Natural killer cell (primary cell): ENCODE measurements at places on chromosomes 3 and 15.
A peak's percentile ranks its signal among the peaks of the same experiment; 100 is the strongest.

DNA sequence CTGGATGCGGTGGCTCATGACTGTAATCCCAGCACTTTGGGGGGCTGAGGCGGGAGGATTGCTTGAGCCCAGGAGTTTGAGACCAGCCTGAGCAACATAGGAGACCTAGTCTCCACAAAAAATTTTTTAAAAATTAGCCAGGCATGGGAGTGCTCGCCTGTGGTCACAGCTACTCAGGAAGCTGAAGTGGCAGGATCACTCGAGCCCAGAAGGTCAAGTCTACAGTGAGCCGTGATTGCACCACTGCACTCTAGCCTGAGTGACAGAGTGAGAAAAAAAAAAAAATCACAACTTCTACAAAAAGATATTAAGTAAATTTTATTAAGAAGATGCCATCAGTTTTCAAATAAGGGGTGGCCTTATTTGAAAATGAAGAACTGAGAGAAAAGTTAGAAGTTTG is 11.9 kb upstream of the PLA2G4D start:
- DNase-seq: no peak

DNA sequence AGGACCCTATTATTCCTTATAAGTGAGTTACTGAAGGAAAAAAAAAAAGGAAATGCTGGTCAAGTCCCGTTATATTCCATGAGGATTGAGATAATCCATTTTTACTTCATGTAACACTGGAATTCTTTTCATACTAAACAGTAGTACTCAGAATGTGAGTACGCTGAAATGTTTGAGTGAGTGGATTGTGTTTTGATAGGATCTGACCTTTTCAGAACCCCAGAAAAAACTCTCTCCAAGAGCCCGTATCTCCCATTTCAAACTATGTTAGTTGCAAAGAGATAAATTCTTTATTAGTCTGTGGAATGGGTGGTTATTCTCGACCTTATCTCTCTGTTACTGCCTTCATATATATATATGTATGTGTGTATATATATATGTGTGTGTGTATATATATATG is 2.5 kb upstream of the LPP start:
- DNase-seq: no peak

DNA sequence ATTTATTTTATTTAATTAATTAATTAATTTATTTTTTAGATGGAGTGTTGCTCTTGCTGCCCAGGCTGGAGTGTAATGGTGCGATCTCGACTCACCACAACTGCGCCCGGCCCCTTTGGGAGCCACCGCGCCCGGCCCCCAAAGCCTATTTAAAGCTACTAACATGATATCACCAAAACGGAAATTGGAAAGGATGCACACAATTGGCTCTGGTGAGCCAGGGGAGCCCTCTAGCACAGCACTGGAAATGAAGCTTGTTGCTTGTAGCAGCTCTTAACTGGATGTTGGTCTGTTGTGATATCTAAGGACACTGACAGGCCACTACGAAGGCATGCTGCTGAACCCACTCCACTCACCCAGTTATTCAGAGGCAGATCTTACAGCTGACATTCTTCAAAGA is 104.5 kb downstream of the IGF2BP2 start:
- no peak for DNase-seq

- DNase-seq: no peak
Measured at GRCh38 chr3:21544076-21544462, 206.9 kb downstream of the ZNF385D start.

- DNase-seq: no peak
Measured at GRCh38 chr3:112297714-112298113, 3.7 kb upstream of the SLC9C1 start.

- DNase-seq: no peak
Measured at GRCh38 chr15:88736204-88736603, 67.0 kb upstream of the ACAN start.

DNA sequence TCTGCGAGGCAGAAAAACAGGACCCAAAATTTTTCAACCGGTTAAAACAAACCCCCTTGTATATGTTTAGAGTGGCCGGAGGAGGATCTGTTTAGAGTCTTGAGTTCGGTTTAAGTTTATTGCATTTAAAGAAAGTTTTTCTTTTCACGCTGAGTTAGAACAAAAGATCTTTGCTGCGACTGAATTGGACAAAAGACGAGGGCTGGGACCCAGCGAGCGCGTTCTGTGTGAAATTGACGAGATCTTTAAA is 9.8 kb downstream of the NR2F2 start:
- DNase-seq: no peak

- no peak for DNase-seq
Measured at GRCh38 chr3:141278196-141279076, 46.8 kb downstream of the PXYLP1 start.

- DNase-seq: peak; percentile 18
Measured at GRCh38 chr3:126472277-126473006, 3.2 kb downstream of the ZXDC start.

DNA sequence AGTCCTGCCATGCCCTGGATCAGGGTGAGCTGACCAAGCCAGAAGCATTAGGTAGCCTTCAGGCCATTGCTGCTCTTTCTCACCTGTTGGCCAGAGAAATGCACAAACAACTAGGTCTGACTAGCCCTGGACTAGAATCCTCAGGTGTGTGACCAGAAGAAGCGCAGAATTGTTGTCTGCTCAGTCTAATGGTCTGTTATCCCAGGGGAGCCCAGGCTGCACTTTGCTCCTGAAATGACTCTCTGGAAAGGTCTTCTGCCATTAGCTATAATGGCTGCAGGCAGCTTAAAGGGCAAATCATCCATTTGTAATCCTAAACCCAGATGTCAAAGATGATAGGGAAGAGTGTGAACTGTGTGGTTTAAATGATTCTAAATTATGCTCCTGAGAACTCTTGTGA is 246.1 kb downstream of the NFKBIZ start:
- no peak for DNase-seq

DNA sequence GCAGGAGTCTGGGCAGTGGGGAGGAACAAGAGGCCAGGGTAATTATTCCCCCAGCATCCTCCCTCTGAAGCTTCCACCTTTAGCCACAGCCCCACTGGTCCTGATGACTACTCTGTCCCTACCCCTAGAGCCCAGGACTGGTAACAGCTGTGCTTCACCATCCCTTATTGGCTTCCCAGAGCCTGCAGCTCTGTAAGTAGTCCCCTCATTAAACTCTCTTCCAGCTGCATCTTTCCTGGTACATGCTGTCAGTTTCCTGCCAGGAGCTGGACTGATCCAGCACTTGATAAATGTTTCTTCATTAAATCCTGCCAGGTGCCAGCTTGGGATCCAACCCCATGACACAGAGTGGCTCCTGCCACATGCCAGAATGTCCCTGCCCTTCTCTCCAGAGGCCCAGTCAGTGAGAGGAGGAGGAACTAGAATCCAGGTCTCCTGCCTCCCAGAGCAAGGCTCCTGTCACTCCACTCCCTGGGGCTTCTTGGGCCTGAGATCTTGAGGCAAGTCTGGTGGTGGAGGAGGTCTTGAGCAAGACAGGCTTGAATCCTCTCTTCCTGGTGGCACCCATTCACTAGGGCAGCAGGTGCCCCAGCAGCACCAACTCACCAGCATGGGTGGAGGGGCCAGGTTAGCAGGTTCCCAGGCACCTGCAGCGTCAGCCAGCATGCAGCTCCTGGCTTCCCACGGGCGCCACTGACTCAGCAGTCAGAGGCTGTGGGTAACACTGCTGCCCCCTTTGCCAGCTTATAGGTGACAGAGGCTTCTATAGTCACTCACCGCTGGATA is 27.6 kb downstream of the FBXW12 start:
- DNase-seq: peak; percentile 10

- DNase-seq: no peak
Measured at GRCh38 chr3:144815655-144816054, 844.0 kb downstream of the DIPK2A start.

DNA sequence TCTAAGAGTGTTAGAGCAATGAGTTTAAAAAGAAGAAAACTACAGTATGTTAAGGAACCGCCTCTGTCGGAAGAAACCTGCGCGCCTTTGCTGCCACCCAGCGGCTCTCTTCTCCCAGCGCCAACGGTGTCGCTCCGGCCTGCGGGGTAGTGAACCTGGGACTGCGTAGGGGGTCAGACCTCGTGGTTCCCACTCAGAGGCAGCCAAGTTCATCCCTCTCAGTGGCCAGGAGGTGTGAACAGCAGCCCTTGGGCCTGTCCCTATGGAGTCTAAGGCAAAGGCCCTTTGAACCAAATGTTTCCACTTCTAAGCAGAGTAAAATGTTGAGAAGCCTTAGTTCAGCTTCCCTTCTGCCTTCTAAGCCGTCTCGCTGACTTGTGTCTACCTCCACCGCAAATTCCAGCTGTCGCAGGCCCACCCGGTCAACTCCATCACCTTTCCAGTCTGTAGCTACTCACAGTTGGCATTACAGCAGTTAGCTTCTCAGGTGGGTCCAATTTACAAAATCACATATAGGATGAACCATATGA is 980 bp upstream of the RAB27A start:
- DNase-seq: peak; percentile 82

- no peak for DNase-seq
Measured at GRCh38 chr3:46929324-46929723, 47.2 kb downstream of the CCDC12 start.

GRCh38 chr3:196625331-196625730 is 14.2 kb upstream of the NRROS start:
- no peak for DNase-seq

GRCh38 chr3:14376348-14377043 is 25.9 kb upstream of the SLC6A6 start:
- no peak for DNase-seq

GRCh38 chr15:51234176-51234927 is 104.0 kb downstream of the CYP19A1 start:
- no peak for DNase-seq

GRCh38 chr15:29920515-29920914 is 98.2 kb upstream of the TJP1 start:
- DNase-seq: no peak

- DNase-seq: no peak
Measured at GRCh38 chr3:20073683-20074082, 33.4 kb downstream of the KAT2B start.

DNA sequence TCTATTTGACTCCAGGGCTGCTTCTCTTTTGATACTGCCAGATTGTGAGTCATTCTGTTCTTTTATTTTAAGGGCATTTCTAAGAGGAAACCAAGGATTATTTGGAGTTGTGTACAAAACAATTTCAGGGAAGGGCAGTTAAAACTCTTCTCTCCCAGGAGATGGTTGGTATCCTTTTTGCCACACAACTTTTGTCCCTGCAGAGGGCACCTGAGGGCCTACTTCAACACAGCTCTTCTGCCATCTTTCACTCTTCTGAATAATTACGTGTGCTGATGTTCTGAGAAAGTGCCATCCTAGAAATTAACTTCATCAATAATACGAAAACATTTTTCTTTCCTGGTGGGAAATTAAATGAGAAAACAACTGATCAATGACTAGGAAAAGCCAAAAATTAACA is 75.7 kb upstream of the GADL1 start:
- DNase-seq: no peak

DNA sequence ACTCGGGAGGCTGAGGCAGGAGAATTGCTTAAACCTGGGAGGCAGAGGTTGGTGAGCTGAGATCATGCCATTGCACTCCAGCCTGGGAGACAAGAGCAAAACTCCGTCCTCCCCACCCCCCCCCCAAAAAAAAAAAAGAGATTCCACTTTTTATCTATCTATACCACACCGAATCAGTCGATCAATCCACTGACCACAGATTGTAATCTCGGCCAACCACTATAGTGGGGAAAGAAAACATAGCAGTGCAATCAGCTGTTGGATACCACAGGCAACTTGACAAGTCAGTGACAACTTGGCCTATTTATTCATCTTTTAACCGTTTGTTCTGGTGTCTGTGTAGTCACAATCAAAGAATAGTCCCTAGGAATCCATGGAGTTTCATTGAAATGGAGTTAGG is 299.2 kb downstream of the FHIT start:
- DNase-seq: no peak

GRCh38 chr15:44738340-44738984 is 2.1 kb downstream of the TRIM69 start:
- no peak for DNase-seq

DNA sequence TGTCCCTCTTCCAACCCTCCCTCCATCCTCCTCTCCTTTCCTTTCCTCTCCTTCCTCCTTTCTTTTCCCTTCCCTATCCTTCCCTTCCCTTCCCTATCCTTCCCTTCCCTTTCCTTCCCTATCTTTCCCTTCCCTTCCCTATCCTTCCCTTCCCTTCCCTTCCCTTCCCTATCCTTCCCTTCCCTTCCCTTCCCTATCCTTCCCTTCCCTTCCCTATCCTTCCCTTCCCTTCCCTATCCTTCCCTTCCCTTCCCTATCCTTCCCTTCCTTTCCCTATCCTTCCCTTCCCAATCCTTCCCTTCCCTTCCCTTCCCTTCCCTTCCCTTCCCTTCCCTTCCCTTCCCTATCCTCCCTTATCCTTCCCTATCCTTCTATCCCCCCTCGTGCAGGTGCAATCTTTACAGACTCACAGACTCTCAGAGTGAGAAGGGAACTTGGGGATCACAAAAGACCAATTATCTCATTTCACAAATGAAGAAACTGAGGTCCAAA is 31.5 kb downstream of the RASGRF1 start:
- no peak for DNase-seq

DNA sequence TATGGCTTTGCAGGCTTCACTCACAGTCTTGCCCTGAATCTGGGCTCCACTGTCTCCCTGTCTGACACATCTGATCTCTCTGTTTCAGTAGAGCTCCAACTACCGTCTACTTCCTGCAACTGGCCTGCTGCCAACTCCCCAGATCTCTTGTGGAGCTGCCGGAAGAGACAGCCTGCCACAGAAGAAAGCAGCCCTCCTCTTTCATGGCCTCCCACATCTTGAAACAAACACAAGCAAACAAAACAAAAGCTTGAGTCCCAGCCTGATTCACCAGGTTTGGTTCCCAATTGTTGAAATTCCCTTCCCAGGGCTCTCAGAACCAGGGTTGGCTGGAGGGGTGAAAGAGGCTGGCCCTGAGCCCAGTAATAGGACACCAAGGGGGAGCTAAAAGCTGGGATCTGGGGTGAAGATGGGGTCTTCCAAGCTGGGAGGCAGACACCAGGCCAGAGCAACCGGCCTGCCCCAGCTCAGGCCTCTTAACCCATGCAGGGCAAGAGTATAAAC is 55.3 kb upstream of the CA12 start:
- DNase-seq: peak; percentile 91

DNA sequence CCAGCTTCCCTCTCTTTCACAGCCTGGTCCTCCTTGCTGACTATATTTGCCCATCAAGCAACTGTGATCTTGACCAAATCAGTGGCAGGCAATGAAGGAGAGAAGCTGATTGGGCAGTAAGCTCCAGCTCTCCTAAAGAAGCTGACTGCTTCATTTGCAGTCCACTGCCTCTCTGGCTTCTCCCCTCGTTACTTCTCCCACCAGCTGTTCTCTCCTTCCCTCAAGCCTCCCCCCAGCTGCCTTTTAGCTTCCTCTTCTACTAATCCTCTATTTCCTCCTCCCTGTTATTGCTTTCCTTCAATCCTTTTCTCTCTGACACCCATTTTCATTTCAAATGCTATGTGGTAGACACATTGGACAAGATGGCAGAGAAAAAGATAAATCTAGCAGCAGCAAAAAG is 474.7 kb upstream of the UBE2E2 start:
- DNase-seq: no peak

- DNase-seq: no peak
Measured at GRCh38 chr3:64593350-64593749, 94.5 kb downstream of the ADAMTS9 start.

- no peak for DNase-seq
Measured at GRCh38 chr3:71304684-71305083, 278.8 kb downstream of the FOXP1 start.
